ENCODE measurements at places on chromosomes 7 and 10. TPM values are rescaled to one million over a fixed set of nuclear protein-coding genes. Genes with fewer than 3 reads are reported as not detected.
A peak's percentile ranks its signal among the peaks of the same experiment; 100 is the strongest.

GRCh38 chr10:58913717-58914116, 262.7 kb upstream of the PHYHIPL start:
- no peak overlapping the region for H3K27ac ChIP-seq
- no peak for DNase-seq
- H3K4me3 ChIP-seq, result no peak overlapping the region

Gene CTTNBP2
- 4.6 TPM for polyA plus RNA-seq

Gene GNA12
- 26.7 TPM for polyA plus RNA-seq

Gene OR2A5
- polyA plus RNA-seq, result under 0.01 TPM

DNA sequence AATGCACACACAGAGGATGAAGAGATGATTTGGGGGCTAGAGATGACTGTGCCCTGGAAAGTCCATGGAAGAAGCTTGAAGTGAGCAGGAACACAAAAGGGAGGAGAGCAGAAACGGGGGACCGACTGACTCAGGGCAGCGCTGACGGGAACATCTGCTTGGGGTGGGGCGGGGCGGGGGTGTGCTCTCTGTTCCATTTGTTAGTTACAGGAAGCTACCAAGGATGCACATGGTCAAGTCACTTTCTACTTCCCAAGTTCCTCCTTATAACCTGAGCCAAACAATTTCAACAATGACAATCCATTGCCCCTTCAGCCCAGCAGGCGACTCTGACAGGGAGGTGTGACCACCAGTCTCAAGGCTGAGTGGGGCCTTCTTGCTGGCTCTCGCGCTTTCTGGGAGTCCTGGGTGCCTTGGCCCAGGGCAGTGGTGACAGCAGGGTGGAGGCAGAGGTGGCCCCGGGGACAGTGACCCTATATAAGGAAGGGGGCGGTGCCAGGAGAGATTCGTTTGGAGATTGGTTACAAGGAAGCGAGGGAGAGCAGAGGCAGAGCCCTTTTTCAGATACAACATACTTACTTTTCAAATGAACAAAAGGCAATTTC, 39.6 kb downstream of the CLEC2L start:
- H3K27me3 ChIP-seq, result peaks cover 3% of the 10 kb centered on the region
- peaks cover 9% of the 10 kb centered on the region for H3K36me3 ChIP-seq
- DNase-seq, result no peak
- no peak overlapping the region for H3K27ac ChIP-seq
- no peaks in the 10 kb centered on the region for H3K4me1 ChIP-seq

GRCh38 chr10:2575460-2575859, 491.9 kb upstream of the PFKP start:
- DNase-seq, result no peak
- H3K27ac ChIP-seq, result no peak overlapping the region
- H3K4me3 ChIP-seq, result no peak overlapping the region
- no peaks in the 10 kb centered on the region for H3K4me1 ChIP-seq
- no peaks in the 10 kb centered on the region for H3K27me3 ChIP-seq
- no peaks in the 10 kb centered on the region for H3K36me3 ChIP-seq

DNA sequence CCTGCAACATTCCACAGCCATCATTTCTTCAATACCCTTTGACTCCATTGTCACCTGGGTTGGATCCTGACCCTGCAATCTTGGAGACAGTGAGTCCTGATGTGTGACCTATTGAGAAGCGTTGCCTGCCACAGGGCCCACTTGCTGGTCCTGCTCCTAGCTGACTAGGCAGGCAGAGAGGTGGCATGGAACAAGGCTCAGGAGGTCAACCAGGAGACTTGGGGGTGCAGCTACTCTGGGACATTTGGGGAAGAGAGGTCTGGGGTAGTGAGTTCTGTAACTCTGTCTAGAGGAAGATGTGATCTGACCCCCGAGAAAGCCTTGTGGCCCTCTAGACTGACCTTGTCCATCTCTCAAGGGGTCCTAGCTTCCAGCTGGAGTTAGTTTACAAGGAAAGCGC, 1.8 kb downstream of the ZMIZ2 start:
- no peaks in the 10 kb centered on the region for H3K27me3 ChIP-seq
- peaks cover 3% of the 10 kb centered on the region for H3K36me3 ChIP-seq
- H3K27ac ChIP-seq, result peak overlapping the region; percentile 65
- H3K4me1 ChIP-seq, result peaks cover 33% of the 10 kb centered on the region
- H3K4me3 ChIP-seq, result no peak overlapping the region
- DNase-seq, result no peak

DNA sequence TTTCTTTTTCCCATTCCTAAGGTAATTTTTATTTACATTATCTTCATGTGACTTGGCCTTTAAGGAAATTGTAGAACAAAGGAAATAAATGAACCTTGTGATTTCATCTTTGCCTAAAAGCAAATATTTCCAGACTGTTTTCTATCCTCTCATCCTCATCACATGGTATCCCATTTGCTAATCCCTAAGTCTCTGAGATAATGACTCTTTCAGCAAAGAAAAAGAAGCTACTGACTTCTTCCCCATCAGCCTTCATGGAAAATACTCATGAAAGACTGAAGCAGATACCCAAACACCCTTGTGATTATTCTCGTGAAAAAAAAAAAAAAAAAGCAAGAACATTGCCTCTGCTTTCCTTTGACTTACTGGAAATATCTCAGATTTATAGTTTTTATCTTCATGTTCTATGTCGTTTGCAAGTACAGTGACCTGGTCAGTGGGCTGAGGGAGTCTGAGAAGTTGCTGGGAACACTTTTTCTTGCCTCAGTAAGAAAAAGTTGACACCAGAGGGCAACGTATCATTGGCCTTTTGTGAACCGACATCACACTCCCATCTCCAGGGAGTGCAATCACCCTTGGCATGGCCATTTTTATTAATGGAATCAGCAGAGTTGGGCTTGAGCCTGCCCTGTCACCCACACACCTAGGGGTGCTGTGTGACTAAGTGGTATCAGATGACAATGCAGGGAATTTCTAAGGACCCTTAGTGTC, 246.0 kb upstream of the KMT2E start:
- no peaks in the 10 kb centered on the region for H3K4me1 ChIP-seq
- H3K36me3 ChIP-seq, result no peaks in the 10 kb centered on the region
- no peak for DNase-seq
- H3K4me3 ChIP-seq, result no peak overlapping the region
- H3K27ac ChIP-seq, result no peak overlapping the region

DNA sequence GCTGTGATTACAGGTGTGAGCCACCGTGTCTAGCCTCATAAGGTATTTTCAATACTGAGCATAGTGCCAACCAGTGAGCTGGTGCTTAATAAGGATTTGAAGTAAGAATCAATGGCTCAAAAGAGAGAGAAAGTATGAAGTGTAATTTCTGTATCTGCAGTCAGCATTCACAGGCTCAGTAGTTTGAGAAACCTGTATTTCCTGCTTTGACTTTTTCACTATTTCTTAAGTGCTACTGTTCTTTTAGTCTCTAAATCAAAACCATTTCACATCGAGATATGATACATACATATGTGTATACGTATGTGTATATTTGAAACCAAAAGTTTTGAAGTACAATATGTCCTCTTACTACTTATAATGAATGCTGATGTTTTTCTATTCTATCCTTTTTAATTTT, 189.9 kb downstream of the PPP1R9A start:
- no peak overlapping the region for H3K4me3 ChIP-seq
- no peaks in the 10 kb centered on the region for H3K36me3 ChIP-seq
- H3K4me1 ChIP-seq, result peaks cover 5% of the 10 kb centered on the region
